ENCODE measurements at places on chromosomes 6 and 20.

DNA sequence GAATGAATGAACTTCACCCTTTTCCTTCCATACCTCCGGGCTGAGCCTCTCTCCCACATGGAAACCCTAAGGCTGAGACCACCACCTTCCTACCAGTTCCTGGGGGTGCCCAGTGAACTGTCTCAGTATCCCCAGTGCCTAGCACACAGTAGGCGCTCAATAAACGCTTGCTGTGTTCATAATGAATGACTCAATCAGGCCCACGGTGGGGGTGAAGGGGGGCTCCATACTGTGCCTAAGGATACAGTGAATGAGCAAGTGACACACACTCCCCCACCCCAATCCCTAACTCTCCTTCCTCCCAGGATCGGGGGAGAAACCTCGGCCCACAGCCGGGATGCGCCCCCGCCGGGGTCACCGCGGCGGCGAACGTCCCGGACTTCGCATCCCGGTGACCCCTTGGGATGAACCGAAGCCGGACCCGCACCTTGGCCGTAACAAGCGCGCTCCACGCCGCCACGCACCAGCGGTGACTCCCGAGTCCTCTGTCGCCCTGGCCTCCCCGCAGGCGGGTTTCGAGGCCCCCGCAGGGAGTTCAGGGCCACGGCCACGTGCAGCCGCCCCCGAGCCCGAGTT, 592 bp downstream of the KCNG1 start:
- no peak for DNase-seq

GRCh38 chr20:45121388-45121787, 2.9 kb downstream of the WFDC12 start:
- no peak for DNase-seq

DNA sequence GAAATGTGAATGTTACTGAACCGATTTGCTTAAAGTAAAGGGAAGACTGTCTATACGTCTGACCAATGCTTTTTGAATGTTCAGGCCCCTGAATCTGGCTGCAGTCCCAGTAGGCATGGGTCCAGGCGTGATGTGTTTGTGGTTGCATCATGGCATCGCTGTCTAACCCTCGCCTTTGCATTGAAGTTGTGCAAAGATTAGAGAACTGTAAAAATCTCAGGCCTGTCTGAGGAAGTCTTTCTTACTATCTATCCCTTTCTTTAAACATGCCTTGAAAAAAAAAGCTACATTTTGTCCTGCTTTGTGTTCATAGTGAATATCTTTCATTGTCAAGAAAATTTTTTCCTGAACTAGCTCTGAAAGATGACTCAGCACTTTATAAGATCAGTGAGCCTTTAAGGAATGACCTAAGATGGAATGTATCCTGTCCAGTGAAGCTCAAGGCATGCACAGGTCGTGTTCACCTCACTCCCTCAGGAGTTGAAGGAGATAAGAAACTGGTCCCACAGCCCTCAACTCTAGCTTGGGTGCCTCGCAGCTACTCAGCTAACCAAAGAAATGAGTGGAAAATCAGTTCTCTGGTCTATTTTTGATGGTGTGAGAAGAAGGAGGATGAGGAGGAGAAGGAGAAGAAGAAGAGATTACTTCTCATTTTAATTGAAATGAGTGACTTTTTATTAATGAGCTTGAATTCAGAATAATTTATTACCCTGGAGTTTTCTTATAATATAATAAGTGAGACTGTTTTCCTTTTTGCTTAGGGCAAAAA, 48.6 kb downstream of the TPD52L1 start:
- DNase-seq, result no peak

DNA sequence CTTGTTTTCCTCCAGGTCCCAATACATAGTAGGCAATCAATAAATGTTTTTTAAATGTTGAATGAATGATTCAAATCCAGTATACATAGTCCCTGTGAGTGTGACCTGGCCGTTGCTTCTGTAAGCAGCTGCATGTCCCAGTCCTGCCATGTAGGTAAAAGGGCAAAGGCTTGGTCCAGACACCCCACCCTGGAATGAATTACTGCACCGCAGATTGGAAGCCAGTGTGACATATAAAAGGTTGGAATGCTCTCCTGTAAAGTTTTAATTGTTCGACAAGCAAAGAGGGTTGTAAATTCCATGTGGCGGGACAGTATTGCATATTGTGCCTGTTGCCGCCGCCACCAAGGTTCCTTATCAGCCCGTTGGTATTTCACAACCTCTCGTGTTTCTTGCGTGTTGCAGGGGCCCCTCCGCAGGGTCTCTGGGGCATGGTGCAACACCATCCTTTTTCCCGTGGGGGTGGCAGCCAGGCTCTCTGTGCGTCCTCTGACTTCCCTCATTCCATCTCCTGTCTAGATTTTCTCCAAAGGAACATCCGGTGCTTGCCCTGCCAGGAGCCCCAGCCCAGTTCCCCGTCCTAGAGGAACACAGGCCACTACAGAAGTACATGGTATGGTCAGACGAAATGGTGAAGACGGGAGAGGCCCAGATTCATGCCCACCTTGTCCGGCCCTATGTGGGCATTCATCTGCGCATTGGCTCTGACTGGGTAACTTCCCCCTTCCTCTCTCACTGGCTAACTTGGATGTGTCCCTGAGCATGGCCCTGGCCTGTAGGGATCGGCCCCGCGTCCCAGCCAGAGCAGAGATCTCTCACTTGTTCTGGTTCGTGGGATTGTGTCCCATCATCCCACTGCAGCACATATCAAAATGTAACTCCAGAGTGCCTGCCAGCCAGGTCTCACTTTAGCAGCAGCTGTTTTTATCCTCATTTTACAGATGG, 20.3 kb downstream of the POFUT1 start:
- DNase-seq, result no peak

GRCh38 chr6:98343004-98343403, 491.4 kb upstream of the POU3F2 start:
- DNase-seq, result no peak

DNA sequence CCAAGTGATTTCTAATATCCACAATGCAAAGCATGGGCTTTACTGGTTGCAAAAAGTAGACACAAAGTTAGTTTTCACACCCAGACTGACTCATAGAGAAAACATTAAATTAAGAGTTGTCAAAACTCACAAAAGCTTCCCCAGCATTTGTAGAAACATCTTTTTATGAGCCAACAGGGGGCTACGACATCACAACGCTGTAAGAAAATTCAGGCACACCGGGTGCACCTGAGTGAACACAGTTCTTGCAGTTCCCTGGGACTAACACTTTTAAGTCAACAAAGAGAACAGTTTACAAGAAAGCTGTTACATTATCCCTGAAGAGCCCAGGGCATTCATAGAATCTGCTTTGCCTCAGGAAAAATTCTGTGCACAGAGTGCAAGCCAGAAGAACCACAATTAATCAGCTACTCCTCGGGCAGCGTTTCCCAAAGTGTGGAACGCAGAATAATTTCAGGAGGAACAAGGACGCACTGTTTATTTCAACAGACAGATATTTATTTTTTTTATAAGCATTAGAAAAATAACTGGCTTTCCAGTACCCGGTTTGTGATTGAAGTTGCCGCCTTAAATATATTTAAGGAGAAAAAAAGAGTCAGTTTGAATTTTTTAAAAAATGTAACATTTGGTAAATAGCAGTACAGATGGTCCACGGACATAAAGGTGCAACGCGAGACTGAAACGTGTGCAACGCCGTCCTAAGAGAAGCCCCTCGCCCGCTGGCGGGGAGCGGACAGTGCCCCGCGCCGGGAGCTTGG, 1.2 kb downstream of the NCOA5 start:
- no peak for DNase-seq

- no peak for DNase-seq
Measured at GRCh38 chr6:137417396-137417795, 76.8 kb downstream of the OLIG3 start.

DNA sequence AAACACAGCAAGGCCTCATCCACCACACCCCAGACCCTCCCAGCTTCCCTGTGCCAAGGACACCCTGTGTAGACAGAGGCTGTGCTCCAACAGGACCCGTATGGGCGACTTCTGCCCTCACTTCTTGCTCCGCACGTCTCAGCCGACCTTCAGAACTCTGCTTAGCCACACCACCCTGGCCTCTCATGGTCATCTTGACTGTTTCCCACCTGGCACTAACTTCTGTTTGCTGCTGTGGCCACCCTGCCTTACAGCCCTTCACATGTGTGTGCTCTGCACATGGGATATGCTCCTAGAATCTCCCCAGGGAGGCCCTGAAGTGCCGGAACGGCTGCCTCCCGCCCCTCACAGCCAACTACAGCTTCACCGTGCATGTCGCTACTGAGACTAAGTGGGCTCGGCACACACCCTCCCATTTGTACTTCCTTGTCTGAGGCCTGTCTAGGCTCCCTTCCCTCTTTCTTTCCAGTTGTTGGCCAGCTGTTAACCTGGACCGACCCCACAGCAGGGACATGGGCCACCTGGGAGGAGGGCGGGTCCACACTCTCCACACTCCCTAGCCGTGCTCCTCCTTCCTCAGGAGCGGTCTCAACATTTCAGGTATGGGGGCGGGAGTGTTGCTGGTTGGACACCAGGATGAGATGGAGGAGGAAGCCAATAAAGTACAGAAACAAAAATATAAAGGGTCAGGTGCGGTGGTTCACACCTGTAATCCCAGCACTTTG, 69.6 kb downstream of the PYGB start:
- peak; percentile 0 for DNase-seq

DNA sequence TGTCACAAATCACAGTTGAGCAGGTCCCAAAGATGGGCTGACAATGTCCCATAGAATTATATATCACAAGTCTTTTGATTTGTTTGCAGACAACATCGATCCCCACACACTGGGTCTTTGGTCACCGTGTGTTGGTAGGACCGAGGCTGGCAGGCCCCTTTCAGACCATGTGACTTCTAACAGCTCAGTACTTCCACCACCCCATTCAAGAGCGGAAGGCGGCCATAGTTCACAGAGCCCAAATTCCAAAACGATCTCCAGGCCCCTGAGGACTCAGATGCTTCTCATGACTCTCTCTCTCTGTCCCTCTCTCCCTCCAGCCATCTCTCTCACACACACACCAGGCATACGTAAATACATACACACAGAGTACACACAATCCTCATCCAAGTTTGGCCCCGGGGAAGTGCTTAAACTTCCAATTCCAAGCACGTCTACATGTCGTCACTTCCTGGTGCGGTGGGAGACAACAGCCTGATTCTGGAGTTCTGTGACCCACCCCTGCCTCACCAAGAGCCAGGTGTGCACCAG, 155.9 kb upstream of the INSM1 start:
- no peak for DNase-seq

DNA sequence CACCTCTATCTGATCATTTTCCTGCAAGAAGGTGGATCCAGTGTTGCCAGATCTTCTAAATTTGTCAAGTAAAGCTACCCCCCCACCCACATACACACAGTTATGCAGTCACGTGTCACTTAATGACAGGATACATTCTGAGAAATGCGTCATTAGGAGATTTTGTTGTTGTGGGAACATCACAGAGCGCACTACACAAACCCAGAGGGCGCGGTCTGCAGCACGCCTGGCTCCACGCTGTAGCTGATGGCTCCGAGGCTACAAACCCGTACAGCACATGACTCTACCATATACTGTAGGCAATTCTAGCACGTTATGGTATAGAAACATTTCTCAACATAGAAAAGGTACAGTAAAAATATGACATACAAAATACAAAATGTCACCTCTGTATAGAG, 126.9 kb downstream of the SYCP2 start:
- DNase-seq, result no peak

GRCh38 chr20:59214073-59214472, 50.5 kb downstream of the ZNF831 start:
- DNase-seq, result no peak

DNA sequence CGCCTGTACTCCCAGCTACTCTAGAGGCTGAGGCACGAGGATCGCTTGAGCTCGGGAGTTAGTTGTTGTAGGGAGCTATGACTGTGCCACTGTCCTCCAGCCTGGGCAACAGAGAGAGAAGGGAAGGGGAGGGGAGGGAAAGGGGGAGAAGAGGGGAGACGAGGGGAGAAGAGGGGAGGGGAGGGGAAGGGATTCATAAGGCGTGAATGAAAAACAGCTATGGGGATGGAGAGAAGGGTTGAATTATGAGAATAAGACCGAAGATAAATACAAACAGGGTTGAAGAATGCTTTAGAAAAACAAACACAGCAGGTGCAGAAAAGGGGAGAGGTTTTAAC, 106.0 kb downstream of the TRIM27 start:
- DNase-seq, result no peak

DNA sequence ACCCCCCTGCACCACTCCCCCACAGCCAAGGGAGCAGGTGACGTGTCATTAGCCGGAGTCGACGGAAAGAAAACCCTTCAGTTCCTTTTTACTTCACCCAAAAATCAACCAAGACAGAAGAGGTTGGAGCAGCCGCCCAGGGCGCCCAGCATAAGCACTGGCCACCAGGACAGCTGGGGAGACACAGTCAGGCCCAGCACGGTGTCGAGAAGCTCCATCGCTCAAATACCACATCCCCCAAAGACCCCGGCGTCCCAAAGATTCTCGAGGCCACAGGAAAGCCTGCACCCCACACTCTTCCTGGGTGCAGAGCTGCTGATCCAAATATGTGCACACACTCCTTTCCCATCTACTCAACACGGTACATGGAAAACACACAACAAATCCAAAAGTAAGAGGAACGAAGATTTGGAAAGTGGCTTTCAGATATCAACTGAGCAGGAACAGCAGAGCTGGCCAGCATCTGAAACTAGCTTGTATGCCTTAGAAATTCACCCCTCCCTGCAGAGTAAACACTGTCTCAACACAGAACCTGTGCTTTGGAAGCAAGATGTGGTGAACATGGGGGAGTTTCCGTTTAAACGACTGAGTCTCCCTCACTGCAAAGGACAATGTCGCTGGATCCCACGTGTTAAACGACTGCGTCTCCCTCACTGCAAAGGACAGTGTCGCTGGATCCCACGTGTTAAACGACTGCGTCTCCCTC, 54.6 kb downstream of the DLL1 start:
- DNase-seq, result no peak

DNA sequence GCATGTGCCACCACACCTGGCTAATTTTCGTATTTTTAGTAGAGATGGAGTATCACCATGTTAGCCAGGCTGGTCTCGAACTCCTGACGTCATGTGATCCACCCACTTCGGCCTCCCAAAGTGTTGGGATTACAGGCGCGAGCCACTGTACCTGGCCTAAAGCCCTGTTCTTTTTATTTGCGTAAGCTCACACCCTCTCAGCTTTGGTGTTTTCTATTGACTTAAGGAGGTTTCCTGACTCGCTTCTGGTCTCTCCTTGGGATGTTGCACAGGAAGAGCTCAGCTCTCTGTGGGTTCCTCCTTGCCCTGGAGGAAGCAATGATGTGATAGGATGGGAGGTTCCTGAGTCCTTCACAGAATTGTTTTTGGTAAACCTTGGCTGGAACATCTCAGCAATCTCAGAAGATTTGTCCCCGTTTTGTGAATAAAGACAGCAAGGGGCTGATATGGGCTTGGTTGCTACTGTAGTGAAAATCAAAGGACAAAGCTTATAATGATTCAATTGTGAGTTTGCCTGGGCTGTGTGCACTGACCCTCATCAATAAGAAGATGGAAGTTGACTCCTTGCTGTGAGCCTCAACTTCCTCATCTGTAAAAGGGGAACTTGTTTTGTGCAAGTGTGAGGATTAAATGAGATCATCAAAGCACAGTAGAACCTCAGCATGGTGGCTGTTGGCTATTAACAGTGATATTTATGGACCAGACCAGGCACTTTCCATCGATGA, 27.0 kb downstream of the TOX2 start:
- DNase-seq, result no peak

GRCh38 chr20:11917663-11918062, at the start of gene BTBD3:
Gene BTBD3, plus strand, starts transcription at chr20:11917893. Its CDS starts 383 bp downstream, at chr20:11918276.
- no peak for DNase-seq
